ENCODE measurements at places on chromosomes 12 and 14.

GRCh38 chr12:3357950-3358525 lies 133.0 kb upstream of the PRMT8 start:
- DNase-seq = no peak

DNA sequence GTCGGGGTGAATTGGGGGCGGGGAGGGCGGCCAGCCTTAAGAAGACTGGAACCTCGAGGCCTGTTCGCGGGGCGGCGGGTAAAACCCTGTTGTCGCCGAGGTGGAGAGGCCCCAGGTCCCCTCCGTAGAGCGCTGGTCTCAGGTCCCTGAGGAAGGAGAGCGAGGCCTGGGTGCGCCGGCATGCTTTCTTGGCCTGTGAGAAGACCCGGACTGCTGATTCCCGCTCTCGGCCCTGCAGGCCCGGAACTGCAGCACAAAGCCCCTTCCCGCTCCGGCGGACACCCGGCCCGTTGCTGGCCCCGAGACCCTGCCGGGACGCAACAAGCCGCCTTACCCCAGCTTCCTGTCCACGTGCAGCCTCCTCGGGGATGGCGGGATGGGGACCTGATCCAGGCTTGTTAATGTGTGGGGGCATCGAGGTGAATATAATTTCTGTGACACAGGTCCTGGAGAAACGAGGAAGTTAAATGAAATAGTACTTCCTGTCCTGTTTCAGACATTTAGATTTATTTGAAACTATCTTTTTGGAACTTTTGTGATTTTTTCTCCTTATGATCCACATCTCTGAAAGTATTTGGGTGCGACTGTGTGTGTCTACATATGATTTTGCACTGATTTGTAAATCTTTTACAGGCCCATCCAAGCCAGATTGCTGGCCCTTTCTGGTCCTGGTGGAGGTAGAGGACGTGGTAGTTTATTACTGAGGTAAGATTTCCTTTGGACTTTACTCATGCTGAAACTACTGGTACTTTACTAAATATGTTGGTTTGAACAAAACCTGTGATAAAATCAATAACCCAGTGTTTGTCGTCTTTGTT lies 600 bp downstream of the PNN start:
- DNase-seq = peak; percentile 12

- no peak for DNase-seq
Observed at GRCh38 chr14:32408018-32408417, 78.9 kb downstream of the AKAP6 start.

DNA sequence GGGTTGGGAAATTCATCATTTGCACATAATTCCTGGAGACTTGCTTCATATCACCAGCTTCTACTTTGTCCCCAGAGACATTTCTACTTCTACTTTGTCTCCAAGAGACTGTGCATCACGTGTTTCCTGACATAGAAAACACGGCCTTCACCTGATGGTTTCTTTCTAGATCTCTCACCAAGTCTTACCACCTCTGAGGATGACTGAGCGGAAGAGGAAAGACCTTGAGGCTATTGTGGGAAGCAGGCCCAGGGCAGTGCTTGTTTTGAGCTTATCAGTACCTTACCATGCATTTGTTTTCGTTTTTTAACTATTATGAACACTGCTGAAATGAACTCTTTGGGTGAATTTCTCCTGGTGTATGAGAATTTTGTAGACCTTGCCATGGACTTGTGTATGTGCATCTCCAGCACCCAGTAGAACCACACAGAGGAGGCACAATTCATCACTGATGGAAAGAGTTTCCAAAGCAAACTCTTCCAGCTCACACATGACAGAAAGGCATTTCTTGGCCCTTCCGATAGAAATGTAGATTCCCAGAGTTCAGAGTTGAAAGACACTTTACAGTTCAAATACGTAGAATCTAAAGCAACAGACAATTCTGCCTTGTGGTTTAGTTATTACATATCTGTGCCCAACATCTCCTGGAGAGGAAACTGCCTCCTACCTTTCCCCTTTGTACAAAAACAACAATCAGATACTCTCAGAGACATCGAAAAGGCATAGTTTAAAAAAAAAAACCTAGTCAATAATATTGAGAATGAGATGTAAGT lies 434.7 kb downstream of the FUT8 start:
- peak; percentile 46 for DNase-seq

DNA sequence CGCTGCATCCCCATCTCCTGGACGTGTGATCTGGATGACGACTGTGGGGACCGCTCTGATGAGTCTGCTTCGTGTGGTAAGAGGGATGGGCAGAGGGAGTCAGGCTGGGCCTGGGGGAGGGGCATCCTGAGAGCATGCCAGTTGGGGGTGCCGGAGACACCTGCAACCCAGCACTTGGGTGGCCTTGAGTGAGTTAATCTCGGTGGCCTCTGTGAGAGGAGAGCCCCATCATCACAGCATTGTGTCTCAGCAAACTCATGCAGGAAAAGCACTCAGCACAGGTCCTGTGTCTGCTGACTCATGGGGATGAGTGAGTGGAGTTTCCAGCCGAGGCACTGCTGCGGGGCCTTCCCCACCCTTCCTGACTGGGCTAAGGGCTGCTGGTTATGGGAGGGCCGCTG lies 19.6 kb upstream of the LRP1-AS start:
- DNase-seq = peak; percentile 42

- no peak for DNase-seq
Observed at GRCh38 chr12:121939186-121939585, 20.8 kb downstream of the CFAP251 start.

DNA sequence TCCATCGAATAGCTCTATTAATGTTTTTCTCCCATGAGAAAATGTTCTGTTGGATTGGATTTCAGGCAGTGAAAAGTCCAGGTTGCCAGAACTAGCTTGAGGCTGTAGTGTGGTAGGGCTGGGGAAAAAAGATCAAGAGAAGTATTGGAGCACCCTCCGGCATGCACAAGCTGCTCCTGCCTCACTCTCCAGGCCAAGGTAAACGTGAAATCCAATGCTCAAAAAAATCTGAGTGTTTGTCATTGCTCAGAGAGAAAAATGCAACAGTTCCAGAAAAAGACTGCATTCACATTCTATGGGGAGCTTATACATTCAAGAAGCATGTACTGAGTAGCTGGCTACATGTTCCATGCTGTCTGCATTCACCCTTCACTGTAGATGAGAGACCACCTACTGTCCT lies 680.9 kb upstream of the TBX3 start:
- DNase-seq = no peak

DNA sequence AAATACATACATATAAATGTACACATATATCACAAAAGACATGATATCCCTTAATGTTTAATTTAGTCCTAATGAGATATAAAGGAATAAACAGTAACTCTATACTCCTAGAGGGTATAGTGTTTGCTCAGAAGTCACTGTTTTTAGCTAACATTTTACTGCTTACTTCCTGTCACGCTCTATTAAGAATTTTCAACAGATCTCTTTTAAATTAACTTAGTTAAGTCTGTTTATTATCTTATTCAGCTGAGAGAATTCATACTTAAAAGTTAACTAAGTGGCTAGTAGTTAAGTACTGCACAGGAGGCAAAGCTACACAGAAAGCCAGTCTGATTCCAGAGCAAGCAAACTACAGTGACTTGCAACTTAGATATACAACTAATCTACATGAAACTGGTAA lies 39.9 kb downstream of the GXYLT1 start:
- no peak for DNase-seq

DNA sequence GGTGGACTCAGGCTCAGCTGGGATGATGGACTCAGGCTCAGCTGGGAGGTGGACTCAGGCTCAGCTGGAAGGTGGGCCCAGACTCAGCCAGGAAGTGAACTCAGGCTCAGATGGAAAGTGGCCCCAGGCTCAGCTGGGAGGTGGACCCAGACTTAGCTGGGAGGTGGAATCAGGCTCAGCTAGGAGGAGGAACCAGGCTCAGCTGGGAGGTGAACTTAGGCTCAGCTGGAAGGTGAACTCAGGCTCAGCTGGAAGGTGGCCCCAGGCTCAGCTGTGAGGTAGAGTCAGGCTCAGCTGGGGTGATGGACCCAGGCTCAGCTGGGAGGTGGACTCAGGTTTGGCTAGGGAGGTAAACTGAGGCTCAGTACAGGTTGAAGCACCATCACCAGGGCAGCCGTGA lies 21.8 kb upstream of the C14orf180 start:
- DNase-seq = no peak

DNA sequence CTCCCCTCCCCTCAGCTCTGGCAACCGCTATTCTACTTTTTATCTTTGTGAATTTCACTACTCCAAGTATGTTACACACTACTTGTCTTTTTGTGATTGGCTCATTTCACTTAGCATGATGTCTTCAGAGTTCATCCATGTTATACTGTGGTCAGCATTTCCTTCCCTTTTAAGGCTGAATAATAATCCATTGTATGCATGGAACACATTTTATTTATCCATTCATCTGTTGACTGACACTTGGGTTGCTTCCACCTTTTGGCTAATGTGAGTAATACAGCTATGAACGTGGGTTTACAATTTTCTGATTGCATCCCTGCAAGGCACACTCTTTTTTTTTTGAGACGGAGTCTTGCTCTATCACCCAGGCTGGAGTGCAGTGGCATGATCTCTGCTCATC lies 53.0 kb upstream of the FUT8 start:
- no peak for DNase-seq

GRCh38 chr12:76422543-76423438 lies 74.6 kb upstream of the BBS10 start:
- no peak for DNase-seq

Data from stimulated activated CD8-positive, alpha-beta memory T cell treated with anti-CD3 and anti-CD28 coated beads, Interleukin-15, amount 100 ng/mL, for 48 hours (primary cell).